Muscle of leg (tissue), 16 donors: ENCODE measurements at places on chromosomes 7 and 10. TPM values are rescaled to one million over a fixed set of nuclear protein-coding genes. Genes with fewer than 3 reads are reported as not detected.

DNA sequence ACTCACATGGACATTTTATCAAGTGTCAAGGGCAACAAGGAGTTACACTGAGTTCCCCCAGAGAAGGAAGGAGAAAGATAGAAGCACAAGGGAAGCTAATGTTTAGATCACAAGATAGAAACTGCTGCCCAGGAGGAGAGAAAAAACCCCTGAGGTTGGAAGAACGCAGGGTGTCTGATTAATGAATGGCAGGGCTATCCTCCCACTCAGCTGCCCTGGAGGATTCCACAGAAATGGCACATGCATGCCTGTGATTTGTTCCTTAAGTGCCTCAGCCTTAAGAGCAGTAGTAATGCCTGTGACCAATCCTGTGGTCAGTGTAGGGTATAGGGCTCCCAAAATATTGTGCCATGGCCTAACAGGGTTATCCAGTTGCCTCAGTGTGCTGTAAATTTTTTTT lies 20.2 kb downstream of the DNAJB9 start:
- no peak for DNase-seq

Gene MET
- 19.6 TPM for total RNA-seq

- DNase-seq, result peak; percentile 16
Measured at GRCh38 chr7:111647881-111648280, 85.6 kb upstream of the IMMP2L start.

DNA sequence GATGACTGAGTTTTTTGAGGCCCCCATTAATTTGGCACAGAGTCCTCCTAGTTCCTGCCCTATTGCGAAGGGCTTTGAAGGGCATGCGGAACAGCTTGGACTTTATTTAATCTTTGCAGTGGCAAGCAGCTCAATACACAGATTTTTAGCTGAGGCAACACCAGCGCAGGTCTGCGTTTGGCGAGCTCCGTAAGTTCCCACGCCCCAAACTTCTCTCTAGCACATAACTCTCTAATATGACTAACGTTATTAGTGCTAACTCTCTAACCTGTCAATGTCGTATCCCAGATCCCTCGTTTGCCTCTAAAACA lies 366 bp upstream of the TAF3 start:
- DNase-seq, result no peak

- DNase-seq, result no peak
Measured at GRCh38 chr10:98950106-98950505, 285.5 kb downstream of the HPSE2 start.

- peak; percentile 81 for DNase-seq
Measured at GRCh38 chr7:84256571-84256971, 62.0 kb upstream of the SEMA3A start.

- no peak for DNase-seq
Measured at GRCh38 chr10:30752481-30752881, 122.9 kb upstream of the LYZL2 start.

- DNase-seq, result no peak
Measured at GRCh38 chr7:39703144-39703543, 79.8 kb downstream of the RALA start.

Gene DPP6
- 4.1 TPM for total RNA-seq

Gene SSMEM1
- not detected for total RNA-seq

GRCh38 chr7:139851770-139852481 lies 22.9 kb downstream of the TBXAS1 start:
- no peak for DNase-seq

Gene PKD2L1
- 0.04 TPM for total RNA-seq
